ENCODE measurements at places on chromosomes 16 and 17.
A peak's percentile ranks its signal among the peaks of the same experiment; 100 is the strongest.

DNA sequence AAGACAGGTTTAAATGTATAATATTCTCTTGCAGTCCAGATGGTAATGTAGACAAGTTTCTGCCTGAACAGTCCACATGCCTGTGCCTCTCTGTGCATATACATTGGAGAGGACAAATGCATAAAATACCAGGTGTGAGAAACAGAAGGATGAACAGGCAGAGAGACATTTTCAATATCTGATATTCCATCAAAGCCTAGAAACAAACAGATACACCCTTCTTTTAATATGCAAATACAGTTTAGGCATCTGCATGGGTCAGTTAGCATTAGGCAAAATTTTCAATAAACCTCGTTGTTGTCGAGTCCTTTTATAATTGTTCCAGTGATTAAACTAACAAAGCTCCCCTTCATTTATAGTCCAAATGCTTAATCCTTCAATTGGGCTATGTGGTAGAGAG lies 897 bp downstream of the OMG start:
- no peak for DNase-seq

DNA sequence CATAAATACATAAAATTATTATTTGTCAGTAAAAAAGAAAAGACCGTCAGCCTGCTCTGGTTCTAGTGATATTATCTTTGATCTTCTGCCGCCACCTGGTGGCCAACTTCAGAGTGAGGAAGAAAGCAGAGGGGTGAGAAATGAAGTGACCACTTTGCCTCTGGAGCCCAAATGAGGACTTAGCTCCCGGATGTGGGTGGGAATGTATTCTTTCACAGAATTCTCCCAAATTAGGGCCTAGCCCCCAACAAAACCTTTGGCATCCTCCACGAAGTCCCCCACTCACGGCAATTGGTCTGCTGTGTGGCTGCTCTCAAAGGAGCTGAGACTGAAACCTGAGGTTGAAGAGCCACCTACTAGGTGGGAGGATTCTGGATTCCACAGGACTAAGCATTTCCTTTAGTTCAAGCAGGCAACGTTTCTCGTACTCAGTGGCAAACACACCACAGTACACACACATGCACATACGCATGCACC lies 4.9 kb upstream of the ZNF267 start:
- DNase-seq, result peak; percentile 75

GRCh38 chr16:73083271-73083670 lies 35.3 kb upstream of the ZFHX3 start:
- DNase-seq, result peak; percentile 36

- DNase-seq, result no peak
Observed at GRCh38 chr16:13291591-13292333, 390.4 kb downstream of the SHISA9 start.

GRCh38 chr17:63222655-63223054 lies 223.5 kb downstream of the CYB561 start:
- DNase-seq, result no peak

DNA sequence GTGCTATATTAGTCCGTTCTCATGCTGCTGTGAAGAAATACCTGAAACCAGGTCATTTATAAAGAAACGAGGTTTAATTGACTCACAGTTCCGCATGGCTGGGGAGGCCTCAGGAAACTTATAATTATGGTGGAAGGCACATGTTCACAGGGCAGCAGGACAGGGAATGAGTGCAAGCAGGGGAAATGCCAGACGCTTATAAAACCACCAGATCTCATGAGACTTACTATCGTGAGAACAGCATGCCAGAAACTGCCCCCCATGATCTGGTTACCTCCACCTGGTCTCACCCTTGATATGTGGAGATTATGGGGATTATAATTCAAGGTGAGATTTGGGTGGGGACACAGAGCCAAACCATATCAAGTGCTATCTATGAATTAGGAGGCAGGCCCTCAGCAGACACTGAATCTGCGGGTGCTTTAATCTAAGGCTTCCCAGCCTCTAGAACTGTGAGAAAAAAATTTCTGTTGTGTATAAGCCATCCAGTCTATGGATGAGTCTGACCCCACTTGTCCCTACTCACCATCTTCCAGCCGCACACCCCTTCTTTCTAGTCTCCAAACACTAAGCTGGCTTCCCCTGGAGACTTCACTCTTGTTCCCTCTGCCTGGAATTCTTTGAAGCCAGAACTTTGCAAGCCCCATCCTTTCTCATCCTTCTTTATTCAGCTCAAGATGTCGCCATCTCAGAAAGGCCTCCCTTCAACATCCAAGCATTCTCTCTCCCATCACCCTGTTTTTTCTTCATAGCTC lies 772 bp upstream of the NUP93 start:
- peak; percentile 34 for DNase-seq

- DNase-seq, result no peak
Observed at GRCh38 chr16:52948946-52949345, 103.8 kb downstream of the CHD9NB start.
